ENCODE measurements at places on chromosomes 2 and 18.

DNA sequence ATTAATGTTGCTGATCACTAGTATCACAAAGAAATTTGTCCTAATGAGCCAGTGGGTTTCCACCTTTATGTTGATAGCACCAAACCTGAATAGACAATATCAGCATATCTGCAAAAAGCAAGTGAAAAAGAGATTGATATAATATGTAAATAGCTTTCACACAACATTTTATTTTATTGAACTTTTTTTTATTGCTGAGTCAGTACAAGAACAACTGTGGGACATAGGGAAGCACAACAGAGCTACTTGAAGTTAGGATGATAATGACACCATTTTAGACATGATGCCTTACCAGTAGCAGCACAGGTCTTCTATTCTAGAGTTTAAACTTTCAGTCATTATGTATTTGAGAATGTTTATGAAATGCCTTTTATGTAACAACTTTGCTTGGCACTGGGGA, 554.1 kb upstream of the SETBP1 start:
- DNase-seq = no peak

- DNase-seq = no peak
These were observed 129.8 kb downstream of the CTIF start for GRCh38 chr18:48668466-48669179.

- no peak for DNase-seq
These were observed 125.1 kb downstream of the SPP2 start for GRCh38 chr2:234175649-234176048.

DNA sequence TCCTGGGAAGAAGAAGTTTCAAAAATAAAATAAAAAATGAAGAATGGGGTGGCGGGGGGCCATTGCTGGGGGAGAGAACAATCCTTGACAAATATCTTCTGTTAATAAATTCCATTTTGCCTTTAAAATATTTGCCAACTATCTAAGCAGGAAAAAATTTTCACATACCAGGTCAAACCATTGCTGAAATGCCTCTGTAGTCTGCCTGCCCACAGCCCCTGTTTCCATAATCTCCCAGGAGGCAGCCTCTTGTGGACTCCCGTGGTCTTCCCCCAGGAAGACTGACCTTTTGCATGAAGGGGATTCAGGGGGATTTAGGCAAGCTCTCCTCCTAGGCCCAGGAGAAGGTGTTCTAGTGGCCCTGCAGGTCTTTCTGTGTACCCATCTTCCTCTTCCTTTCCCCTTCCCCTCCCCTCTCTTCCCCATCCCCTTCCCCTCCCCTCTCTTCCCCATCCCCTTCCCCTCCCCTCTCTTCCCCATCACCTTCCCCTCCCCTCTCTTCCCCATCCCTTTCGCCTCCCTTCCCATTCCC, 61.0 kb downstream of the RPL37A start:
- no peak for DNase-seq

- no peak for DNase-seq
These were observed 53.8 kb downstream of the TRAPPC12 start for GRCh38 chr2:3433339-3433699.

Measured in GM19239 (cell line).